ENCODE measurements at places on chromosomes 3 and 15.

DNA sequence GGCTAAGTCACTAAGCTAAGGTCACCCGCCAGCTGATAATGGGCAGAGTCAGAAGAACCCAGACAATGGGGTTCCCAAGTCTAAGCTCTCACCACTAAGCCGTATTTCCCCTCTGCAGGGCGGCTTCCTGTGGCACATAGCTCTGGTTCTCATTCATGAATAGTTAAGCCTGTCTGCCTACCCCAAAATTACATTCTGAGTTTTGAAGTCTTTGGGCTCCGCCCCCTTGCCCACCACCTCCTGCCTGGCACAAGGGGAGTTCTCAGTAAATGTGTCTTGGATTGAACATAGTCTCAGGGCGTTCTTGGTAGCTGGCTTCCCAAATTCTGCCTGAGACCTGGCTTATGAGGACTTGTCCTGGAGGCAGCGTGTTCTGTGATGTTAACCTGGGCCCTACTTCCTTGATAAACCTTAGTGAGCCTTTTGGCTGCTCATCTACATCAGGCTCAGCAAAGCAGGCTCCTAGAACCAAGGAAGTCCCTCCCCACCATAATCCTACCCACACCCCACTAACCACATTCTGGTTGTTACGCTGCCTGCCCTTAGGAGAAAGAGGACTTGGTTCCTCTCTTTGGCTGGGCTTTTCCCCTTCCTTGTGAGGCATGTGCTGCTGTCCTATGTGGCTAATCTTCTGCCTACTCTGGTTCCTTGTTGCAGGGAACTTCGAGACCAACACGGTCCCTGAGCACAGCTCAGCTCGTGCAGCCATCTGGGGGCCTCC lies 54.9 kb downstream of the STARD5 start:
- DNase-seq = no peak

DNA sequence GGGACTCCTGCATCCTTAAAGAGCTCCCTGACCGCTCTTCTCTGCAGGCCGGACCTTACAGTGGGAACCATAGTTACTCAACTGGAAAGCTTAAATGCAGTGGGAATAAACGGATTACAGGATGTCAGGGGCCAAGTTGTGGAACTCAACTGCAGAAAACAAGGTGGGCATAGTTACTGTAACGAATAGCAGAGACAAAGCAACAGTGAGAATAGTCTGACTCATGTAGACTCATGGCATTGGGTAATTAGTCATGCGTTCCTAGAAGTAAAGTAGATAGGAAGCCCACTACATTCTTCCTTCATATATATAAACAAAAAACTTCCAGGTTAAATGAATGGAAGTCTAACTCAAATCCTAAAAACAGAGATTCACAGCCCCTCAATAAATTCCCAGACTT lies 95.5 kb upstream of the CHRNA7 start:
- DNase-seq = no peak

DNA sequence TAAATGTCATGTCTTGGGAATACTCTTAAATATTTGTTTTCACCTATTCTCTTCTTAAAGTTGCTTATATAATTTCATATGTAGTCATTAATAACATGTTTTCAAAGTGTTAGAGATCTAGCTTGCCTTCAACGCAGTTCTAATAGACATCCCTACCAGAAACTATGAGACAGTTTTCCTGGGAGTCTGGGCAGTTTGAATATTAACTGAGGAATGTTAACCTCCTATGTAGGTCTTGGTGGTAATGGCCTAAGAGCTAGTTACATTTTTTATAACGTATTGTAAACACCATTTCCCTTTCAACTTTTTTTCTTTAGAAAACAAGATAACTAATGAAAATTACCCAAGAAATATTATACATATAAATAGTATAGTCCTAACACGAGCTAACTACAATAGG lies 328.2 kb downstream of the TIGIT start:
- no peak for DNase-seq

DNA sequence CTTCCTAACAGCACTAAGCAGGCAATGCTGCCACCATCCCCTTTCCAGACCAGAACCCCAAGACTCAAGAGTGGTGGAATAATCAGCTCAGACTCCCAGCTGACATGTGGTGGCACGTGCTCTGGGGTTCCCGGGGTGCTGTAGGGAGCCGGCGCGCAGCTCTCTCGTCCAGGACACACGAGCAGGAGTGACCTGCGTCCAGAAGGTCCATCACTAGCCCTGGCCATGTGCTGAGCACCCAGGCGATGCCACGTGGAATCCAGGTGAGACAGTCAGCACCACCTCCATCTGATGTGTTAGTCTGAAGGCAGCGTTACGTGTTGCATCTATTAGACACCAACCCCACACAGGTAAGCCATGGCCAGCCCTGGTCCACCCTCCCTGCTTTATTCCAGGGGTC lies 78.2 kb downstream of the VGLL4 start:
- no peak for DNase-seq

DNA sequence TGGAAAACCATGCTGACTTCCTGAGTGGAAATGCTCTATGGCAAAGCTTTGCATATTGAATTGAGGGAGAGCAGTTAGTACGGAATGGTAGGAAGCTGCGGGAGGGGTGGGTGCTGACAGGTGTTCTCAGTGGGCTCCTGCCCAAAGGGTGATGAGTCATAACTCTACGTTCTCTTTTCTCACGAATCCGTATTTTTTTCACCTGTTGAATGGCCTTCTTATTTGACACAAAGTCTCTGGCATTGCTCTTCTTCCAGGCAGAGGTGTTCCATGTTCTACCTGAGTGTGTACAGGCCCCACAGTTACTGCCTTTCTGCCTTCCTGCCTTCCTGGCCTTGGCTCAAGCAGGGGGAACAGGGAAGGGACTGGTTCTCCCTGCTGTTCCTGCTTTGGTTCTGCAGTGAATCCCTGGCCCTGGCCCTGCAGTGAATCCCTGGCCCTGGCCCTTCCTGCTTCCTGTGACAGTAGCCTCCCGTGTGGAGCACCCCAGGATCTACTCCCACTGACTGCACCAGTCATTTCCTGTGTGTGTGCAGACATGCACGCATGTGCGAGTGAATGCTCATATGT lies 31.9 kb downstream of the TRAK1 start:
- no peak for DNase-seq

- no peak for DNase-seq
Measured at GRCh38 chr3:128426128-128426921, 40.4 kb downstream of the DNAJB8 start.

- DNase-seq = no peak
Measured at GRCh38 chr15:75112848-75113492, 88.7 kb upstream of the C15orf39 start.

- no peak for DNase-seq
Measured at GRCh38 chr15:22892333-22892732, 53.9 kb downstream of the NIPA2 start.

GRCh38 chr3:186073641-186074040 lies 35.2 kb downstream of the ETV5 start:
- no peak for DNase-seq

DNA sequence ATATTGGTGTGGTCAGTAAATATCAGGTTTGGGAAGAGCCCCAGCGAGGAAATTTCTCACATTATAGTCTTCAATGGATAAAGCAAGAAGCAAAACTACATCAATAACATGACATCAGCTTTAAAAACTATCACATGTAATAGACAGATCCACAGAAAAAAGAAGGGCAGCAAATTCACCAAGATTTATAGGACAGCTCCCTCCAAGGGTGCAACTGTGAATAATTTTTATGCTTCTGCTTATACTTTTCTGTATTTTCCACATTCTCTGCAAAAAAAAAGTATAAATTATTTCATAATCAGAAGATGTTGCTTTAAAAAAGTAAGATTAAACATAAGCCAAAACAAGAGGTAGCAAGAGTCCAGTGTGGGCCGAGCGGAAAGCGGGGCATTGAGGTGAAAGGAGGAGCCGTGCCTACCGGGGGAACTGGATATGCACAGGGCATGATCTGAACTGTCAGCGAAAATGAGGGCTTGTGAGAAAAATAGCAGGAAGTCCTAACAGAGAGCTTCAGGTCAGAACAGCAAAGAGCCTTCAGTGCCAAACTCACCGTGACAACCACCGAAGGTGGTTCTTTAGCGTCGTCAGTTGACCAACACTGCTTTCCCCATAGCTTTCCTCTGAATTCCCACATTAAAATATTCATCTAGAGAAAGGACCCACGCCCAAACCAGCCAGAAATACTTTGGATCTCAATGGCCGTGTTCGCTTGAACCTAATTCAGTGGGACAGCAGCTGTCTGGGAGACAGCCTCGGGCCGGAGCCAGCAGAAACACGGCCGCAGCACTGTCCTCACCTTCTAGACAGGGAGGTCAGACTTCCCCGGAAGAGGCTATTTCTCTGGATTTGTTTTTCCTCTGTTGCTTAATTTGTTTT lies 59.8 kb downstream of the FAM174B start:
- no peak for DNase-seq

- DNase-seq = no peak
Measured at GRCh38 chr15:70219256-70219895, 121.7 kb upstream of the TLE3 start.

- DNase-seq = no peak
Measured at GRCh38 chr3:129345971-129346370, 67.3 kb downstream of the HMCES start.

- peak; percentile 19 for DNase-seq
Measured at GRCh38 chr3:42476225-42477125, 26.0 kb upstream of the VIPR1 start.

DNA sequence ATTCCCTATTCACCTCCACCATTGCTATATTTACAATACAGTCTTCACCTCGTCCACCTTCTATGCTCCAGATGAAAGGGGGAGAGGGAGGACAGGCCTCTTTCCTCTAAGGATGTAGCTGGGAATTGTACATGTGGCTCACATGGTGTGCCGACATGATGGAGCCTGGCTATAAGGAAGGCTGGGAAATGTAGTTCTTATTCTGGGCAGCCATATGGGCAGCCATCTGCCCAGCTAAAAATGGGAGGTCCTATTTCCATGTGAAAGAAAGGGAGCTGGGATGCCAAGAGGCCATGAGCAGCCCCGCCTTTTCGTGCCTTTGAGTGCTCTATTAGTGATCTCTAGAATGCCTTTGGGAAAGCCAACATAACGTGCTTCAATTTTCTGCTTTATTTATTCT lies 27.1 kb upstream of the MGLL start:
- no peak for DNase-seq

DNA sequence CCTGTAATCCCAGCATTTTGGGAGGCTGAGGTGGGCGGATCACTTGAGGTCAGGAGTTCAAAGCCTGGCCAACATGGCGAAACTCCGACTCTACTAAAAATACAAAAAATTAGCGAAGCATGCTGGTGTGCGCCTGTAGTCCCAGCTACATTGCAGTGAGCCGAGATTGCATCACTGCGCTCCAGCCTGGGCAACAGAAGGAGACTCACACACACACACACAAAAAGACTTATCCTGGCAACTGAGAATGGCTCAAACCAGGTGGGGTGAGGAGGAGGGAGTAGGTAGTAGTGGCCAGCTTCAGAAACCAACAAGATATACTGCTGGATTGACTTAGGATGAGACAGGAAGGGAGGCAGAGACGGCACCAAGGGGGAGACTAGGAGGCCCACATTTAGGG lies 53.4 kb upstream of the APEH start:
- no peak for DNase-seq

DNA sequence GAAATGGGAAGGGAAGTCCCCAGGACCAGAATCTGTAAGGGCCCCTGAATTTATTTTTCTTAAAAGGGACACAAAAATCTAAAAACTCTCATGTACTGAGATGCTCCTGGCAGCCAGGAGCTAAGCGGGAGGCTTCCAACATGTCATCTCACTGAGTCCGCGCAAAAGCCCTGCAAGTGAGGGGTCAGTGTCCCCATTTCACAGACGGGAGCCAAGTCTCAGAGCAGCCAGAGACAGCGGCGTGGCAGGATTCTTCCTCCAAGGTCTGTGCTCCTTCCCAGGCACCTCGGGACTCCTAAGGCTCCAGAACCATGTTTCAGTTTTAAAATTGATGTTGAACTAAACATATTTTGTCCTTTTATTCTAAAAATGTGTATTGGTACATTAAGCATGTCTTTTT lies 114.8 kb downstream of the ADCY5 start:
- no peak for DNase-seq

GRCh38 chr15:76057332-76058000 lies 2.3 kb upstream of the TMEM266 start:
- no peak for DNase-seq

DNA sequence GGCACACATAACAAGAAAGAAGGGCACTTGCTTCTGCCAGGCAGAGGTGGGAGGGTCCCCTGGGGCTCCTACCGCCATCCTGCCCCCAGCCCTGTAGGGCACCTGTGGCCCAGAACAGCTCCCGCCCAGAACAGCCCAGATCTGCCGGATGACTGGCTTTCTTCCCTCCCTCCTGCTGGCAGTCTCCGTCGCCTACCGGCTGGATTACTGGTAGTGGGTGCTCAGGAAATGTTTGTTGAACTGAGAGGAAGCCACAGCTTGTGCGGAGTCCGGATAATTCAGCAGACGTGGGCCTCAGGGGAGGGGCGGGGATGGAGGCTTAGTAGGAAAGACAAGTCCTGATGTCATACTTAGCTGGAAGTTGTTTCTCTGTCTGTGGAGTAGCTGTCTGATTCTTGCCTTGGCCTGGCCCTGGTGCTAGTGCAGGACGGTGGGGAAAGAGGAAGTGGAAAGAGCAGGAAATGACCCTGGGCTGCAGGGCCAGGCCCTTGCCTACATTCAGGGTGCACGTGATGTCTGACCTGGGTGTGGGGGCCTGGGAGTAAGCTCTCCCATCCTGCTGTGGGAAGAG lies 6.7 kb downstream of the CCDC9B start:
- DNase-seq = no peak

DNA sequence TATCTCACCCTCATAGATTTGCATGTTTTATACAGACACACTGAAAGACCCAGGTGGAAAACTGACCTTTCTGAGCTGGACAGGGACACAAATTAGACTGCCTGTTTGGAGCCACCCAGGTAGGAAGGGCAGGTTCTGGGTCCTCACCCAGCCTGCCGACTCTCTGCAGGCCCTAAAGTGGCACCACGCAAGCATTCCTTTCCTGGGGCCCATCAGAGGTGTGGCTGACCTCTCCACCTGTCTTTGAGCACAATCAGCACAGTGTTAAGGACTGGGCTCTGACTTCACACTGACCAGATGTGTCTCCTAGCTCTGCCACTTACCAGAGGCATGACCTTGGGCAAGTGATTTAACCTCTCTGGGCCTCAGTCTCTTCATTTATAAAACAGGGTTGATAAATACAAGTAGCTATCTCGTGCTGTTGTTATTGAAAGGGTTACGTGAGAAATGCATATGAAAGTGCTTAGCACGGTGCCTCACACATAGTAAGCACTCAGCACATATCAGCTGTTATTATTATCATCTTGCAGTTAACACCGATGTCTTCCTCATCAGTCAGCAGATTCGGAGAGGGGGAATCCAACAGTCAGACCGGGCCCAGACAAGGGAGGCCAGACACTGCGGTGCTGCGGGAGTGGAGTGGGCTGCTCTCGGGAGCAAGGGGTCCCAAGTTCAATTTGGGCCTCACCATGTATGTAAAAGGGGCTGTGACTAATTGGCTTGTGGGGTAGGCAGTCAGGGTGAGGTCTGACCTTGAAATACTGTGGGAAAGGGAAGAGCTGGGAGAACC lies 2.0 kb upstream of the TBC1D2B start:
- DNase-seq = no peak

- peak; percentile 34 for DNase-seq
Measured at GRCh38 chr3:148601766-148602685, 95.7 kb upstream of the AGTR1 start.
